Hippocampal formation (tissue), 2 donors: ENCODE measurements at places on chromosomes 16 and 17.

DNA sequence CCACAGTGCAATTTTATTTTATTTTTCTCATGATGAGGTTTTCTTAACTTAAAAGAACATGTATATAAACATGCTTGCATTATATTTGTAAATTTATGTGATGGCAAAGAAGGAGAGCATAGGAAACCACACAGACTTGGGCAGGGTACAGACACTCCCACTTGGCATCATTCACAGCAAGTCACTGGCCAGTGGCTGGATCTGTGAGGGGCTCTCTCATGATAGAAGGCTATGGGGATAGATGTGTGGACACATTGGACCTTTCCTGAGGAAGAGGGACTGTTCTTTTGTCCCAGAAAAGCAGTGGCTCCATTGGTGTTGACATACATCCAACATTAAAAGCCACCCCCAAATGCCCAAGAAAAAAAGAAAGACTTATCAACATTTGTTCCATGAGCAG is 12.3 kb upstream of the EFCAB13 start:
- DNase-seq = no peak

- no peak for DNase-seq
These were observed 45.3 kb downstream of the TOM1L2 start for GRCh38 chr17:17926840-17927449.

DNA sequence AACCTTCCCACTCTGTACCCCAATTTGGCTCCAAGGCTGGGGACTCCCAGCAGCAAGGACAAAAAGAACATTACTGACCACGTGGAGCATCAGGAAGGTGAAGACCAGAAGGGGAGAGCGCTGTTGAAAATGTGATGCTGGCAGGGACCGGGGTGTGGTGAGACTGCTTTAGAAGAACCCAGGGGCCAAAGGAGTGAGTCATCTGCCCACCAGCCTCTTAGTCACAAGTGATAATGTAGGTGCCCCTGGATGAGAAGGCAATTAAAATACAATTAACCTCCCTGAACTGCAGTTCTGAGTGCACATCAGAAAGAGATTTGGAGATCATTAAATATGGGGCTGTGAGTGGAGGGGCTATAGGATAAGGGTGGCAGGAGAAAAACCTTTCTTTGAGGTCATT is 366.6 kb upstream of the CCL2 start:
- DNase-seq = no peak

- no peak for DNase-seq
These were observed 35.1 kb downstream of the MARF1 start for GRCh38 chr16:15607700-15608396.

DNA sequence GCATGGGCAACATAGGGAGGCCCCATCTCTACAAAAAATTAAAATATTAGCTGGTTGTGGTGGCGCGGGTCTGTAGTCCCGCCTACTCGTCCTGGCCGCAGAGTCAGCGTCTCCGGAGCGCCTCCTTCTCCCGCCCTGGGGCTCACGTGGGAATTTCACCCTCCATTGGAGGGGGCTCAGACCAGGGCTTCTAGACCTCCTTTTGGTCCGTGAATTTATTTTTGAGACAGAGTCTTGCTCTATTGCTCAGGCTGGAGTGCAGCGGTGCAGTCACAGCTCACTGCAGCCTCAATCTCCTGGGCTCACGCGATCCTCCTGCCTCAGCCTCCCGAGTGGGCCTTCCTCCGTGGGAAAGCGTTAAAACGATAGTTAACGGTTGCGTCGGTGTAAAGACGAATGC is 394 bp upstream of the NME4 start:
- no peak for DNase-seq

DNA sequence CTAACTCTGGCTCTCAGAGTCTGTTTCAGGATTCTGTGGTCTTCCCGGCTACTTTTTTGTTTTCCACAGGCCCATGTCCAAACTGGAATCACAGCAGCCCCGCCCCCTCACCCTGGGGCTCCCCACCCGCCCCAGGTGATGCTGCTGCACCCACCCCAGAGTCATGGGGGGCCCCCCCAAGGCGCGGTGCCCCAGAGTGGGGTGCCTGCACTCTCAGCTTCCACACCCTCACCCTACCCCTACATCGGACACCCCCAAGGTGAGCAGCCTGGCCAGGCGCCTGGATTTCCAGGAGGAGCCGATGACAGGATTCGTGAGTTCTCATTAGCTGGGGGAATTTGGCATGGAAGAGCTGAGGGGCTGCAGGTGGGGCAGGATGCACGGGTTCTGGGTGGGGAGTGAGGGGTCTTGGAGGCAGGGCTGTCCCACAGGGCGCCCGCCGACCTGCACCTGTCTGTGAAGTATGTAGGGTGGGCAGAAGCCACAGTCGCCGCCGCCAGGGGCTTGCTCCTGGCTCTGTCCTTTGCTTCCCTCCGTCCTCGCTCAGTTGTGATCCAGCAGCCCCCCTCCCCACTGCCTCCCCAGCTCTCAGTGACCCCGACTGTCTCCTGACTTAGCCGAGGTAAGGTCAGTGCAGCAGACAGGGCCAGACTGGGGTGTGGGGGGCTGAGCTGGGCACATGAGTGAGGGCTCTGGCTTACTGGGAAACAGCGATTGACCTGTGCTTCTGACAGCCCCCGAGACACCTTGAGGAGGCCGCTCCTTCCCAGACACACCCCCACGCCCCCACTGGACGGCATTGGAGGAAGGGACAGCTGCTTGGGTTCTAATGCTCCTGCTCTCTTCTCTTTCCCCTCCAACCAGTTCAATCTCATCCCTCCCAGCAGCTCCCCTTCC is 10.0 kb downstream of the TUFM start:
- DNase-seq = no peak

GRCh38 chr17:39139161-39139511 is 12.3 kb downstream of the PLXDC1 start:
- DNase-seq = no peak

DNA sequence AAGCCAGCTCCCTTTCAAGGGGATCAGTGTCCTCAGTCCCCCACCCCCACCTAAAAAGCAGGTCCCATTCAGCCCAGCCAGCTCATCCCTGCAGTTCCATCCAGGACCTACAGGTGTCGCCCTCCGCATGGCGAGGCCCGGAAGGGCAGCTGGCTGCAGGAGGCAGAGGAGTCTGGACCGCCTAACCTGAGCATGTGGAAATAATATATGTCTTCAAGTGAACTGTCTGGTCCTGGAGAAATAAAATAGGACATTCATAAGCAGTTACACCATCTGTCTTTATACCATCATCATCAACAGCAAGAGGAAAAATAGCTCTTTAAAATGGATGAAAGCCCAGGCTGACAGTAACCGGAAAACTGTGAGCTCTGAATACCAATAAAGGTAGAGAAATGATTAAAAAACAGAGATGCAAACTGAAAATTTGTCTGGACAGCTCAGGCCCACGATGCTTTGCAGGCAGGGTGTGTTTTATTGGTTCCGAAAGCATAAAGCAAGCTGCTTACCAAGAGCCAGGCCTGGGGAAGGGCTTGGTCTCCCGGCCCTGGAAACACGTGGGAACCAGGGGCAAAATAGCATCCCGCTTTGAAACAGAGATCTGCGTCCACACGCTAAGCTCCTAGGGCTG is 215.2 kb downstream of the ZFHX3 start:
- DNase-seq = peak; percentile 35

DNA sequence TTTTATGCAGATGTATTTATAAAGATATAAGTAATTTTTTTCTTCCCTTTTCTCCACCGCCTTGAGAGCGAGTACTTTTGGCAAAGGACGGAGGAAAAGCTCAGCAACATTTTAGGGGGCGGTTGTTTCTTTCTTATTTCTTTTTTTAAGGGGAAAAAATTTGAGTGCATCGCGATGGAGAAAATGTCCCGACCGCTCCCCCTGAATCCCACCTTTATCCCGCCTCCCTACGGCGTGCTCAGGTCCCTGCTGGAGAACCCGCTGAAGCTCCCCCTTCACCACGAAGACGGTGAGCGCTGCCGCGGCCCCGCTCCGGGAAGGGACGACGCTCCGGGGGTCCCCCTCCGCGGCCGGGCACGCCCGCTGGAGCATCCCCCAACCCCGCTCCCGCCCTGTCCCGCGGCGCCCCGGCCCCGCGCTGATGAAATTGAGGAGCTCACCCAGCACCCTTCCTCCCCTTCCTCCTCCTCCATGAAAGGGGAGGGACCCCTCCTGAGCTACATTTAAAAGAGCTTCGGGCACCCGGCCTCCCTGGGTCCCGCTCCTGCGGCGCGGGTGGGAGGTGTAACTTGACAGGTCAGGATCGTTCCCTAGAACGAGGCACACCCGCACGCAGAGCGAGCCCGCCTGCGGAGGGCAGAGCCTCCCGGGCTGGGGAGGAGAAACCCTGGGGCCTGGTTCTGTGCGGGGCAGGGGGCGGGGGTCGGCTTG is 706 bp downstream of the HLF start:
- DNase-seq = no peak

GRCh38 chr16:30032083-30032819 is 1.2 kb upstream of the TLCD3B start:
- DNase-seq = peak; percentile 31

DNA sequence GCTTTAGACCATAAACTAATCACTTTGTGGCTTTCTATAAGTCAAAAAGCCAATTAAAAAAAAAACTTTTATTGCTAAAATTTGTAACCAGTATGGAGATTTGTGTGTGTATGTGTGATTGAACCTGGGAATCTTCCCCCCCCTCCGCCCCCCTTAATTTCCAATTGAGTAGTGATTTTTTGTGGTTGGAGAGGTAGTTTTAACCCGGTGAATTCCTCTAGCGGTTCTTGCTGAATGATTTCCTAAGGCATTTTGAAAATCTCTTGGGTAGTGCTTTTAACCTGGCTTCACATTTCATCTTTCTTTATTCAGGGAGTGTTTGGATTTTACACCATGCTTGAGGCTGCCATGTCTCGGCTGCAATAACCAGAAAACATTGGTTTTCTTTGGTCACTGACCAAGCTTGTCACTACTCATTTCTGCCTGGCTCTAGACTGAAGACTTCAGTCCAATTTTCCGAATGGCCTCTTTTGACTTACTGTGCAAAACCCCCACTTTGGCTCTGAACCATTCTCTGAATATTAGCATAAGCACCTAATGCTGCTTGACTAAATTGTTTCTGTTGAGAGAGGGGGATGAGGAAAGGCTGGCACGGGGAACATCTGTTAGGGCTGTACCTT is 35.6 kb downstream of the PRKCA start:
- DNase-seq = no peak

DNA sequence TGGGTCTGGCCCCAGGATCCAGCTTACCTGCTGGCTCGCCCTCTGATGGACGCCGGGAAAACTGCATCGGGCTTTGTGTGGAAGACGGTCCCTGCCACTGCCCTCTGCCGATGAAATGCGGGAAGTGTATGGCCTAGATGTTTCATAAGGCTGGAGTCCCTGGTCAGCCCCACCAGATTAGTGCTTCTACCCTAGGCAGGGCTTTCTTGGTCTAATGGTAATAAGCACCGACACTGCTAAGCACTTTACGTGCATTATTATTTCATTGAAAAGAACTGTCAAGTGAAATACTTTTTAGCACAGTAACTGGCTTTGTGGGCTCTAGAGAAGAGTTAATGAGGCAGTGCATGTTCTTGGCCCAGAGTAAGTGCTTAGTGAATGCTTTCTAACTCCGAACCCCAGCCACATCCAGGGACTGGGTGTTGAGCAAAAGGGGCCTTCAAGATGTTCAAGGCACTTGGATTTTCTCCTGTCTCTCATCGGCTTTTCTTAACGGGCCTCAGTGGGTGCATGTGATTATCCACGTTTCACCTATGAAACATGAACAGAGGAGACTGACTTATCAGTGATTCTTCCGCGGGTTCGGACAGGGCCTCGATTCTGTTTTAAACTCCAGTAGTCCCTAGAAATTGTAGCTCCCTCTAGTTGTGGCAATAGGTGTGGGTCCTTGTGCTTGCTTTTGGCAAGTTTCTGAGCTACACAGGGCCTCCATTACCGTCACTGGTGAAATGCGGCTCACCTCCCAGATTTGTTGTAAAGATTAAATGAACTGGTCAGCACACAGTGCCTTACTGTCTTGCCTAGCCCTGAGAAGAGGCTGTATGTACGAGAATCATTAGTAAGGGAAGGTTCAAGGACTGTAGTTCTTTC is 6.6 kb downstream of the TRAF4 start:
- DNase-seq = peak; percentile 90

DNA sequence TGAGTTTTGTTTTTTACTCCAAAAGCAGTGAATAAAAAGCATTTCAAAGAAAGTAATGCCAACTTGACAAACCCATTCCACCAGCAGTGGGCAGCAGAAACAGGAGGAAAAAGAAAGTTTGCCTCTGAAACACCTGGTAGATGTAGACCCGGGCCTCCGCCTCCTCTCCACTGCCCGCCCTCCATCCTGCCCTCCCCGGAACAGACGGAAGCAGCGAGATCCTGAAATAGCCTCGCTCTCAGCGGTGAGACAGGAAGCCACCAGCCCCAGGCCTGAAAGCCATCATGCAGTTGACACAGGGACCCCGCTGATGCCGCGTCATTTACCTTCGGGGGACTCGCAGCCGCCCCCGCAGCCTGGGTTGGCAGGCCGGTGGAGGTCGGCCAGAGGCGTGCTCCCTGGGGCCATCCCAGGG is 67.8 kb downstream of the C16orf78 start:
- no peak for DNase-seq

DNA sequence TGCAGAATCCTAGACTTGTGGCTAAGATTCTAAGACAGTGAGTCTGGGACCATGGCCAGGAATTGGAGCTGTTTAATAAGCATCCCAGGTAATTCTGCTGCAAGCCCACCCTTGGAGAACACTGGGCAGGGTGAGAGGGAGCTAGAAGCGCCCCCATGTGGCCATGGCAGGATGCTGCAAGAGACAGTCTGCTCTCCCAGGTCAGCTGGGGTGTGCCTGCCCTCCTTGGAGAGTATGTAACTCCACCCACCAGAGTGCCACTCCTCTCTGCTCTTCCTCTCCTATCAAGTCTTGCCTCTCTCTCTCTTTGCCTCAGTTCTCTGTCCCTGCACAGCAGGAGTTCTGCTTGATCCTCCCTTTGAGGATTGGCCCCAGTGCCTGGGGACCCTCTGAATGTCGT is 14.9 kb downstream of the RCVRN start:
- no peak for DNase-seq

- no peak for DNase-seq
These were observed 367.9 kb downstream of the SOX9 start for GRCh38 chr17:72488555-72489271.

- no peak for DNase-seq
These were observed 55.4 kb downstream of the TMEM186 start for GRCh38 chr16:8742068-8742467.

DNA sequence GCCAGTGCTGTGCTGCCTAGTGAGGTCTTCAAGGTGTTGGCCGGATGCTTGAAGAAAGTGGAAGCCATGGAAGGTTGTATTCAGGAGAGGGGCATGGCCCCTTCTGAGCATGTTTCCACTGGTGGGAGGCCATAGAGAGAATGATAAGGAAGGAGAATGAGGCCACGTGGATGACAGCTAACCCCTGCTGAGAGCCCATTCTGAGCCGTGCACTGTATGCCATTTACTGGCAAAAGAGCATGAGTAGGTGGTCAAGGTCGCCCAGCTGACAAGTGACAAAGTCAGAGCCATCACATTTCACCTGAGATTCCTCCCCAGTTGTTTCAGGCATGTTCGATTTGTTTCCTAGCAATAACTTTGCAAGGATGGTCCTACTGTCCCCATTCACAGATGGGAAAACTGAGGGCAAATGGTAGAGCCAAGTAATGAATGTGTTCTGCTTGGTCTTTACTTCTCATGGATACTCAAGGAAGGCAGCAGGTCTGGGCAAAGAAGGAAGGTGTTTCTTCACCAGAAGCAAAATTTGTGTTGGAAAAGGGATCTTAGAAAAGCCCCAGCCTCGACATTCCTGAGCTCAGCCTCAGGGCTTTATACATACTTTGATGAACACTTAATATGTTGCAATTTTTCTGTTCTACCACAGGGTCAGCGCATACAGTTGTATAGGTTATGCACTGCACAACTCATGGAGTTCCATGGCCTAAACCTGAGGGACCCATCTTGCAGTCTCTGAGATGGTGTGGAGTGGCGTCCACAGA is 10.5 kb upstream of the NKD1 start:
- no peak for DNase-seq

- no peak for DNase-seq
These were observed 6.8 kb upstream of the SERPINF2 start for GRCh38 chr17:1735834-1736347.
